Cortex of kidney (tissue), 1 donor: ENCODE measurements at places on chromosomes 11 and 22.

DNA sequence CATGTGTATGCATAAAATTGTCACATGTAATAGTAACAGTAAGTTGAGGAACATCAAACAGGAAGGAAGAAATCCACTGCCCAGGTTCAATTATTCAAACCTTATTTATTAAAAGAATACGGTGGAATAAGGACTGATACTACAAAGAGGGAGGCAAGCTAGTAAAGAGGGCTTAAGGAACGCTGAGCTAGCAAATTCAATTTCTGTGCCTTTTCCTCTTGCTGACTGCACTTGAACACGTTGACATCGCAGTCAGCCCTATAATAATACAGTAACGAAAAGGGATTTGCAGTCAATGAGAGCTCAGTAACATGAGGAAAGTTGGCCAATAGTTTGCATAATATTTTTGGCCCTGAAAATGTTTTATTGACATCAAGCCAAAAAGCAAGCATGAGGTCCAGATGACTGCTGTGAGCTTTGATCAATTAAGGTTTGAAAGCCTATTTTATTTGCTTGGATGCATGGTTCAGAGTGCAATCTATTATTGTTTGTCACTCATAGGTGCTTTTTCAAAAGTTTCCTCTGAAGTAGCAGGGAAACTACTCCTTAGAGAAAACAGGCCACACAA lies 861.8 kb downstream of the LRRC4C start:
- DNase-seq, result no peak

DNA sequence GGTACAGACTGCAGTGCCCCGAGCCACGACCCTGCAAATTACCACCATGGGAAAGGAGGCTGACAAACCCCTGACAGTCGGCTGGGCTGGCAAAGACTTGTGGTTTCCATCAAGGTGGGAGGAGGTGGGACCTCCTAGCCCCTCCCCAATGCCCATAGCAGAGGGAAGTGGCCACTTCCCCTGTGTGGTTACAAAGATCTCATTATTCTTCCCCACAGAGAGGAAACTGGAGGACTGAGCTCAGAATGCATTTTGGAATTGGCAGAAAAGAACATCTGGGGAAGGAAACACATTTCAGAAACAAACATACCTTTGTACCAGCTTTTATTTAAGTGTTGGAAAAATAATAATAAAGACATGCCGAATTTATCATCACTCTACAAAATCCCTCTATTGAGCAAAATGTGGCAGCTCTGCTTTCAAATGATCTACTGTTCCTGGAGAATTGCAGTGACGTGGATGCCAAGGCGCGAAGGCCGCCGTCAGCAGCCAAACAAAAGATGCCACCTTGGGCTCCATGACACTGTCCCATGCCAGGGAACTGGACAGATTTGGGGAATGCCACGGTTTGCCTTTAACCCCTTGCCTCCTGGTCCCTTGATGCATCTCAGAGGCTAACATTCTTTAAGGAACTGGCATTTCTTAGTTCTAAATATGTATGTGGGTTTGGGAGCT lies 169.6 kb downstream of the CRYBB2 start:
- DNase-seq, result no peak

DNA sequence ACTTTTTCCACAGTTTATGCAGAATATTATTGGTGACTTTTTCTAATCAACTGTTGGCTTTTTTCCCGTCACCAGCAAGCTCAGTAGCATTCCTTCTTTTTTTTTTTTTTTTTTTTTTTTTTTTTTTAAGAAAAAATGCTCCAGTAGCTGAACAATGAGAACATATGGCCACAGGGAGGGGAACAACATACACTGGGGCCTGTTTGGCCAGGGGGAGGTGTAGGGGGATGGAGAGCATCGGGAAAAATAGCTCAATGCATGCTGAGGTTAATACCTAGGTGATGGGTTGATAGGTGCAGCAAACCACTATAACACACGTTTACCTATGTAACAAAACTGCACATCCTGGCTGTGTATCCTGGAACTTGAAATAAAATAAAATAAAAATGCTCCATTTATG lies 82.5 kb downstream of the ARHGAP42 start:
- DNase-seq, result no peak

DNA sequence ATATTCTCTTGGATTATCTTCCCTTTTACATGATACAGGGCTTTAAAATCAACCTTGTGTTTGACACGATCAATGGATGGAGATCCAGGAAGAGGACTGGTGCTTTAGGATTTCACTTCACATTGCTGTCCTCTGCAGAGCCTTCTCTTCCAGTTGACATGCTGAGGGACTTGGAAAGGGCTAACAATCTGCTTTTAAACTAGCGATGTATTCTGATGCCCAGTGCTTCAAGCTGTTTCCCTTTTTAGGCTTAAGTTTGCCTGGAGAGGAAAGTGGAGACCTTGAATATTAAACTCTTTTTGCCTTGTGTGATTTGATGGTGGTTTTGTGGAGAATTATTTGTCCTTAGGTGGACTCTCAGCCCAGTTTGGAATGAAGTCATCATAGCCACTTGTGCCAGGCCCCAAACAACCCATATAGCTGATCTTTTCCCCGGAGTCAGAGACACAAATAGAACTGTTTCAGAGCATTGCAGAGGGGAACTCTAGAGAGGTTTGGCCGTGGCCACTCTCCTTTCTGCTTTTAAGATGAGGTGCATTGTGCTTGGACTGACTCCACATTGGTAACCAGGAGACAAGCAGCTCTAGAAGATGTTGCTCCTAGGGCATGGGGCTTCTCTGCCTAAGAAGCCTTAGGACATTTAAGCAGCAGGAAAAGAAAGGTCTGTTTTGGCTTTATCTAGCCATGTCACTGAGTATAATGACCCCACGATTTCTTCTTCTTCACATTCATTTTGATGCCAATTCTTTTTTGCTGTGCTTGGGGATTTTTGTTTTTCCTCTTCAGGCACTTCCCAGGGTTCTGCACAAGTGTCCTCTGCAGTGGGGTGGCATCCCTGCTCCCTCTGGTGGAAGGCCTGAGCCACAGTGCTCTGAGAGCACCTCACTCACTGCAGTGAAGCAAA lies 152.8 kb downstream of the NCAM1 start:
- no peak for DNase-seq

GRCh38 chr11:35800970-35801953 lies 138.7 kb downstream of the TRIM44 start:
- DNase-seq, result no peak

- DNase-seq, result no peak
Observed at GRCh38 chr11:65852508-65853245, 5.3 kb downstream of the CFL1 start.

- no peak for DNase-seq
Observed at GRCh38 chr11:85843929-85844328, 11.3 kb upstream of the CCDC83 start.

- no peak for DNase-seq
Observed at GRCh38 chr22:49302530-49302929, 525.1 kb downstream of the BRD1 start.

DNA sequence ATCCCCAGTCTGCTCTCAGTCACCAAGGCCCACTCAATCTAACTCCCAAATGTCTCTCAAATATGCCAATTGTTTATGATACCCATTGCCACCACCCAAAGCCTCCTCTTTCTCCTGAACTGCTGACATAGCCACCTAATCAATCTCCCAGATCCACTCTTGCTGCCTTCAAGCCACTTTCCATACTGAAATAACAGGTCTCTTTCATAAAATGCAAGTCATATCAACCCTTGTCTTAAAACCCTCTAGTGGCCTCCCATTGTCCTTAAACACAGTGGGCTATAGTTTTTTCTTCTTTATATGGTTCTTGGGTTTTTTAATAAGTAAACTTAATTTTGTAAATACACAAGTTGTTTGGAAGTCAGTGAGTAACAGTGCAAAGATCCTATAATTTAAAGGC lies 155.2 kb upstream of the ZC3H12C start:
- DNase-seq, result no peak

DNA sequence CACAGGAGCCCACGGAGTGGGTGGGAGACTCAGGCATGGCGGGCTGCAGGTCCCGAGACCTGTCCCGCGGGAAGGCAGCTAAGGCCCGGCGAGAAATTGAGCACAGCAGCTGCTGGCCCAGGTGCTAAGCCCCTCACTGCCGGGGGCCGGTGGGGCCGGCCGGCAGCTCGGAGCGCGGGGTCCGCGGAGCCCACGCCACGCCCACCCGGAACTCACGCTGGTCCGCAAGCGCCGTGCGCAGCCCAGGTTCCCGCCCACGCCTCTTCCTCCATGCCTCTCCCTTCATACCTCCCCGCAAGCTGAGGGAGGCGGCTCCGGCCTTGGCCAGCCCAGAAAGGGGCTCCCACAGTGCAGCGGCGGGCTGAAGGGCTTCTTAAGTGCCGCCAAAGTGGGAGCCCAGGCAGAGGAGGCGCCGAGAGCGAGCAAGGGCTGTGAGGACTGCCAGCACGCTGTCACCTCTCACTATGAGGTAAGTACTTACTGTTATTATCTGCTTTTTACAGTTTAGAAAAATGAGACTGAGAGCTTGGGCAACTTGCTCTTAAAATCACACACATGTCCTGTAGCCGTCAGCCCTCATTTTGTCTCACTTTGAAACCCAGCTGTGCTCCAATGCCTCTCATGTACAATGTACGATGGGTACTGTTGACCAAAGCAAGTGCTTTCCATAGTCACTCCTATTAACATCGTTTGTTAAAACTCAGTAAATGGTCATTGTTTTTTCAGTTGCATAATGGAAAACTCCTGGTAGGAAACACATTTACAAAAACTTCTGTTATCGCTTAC lies 12.2 kb upstream of the OR10D3 start:
- DNase-seq, result no peak

- DNase-seq, result no peak
Observed at GRCh38 chr11:58830673-58831301, 13.7 kb downstream of the GLYATL2 start.

DNA sequence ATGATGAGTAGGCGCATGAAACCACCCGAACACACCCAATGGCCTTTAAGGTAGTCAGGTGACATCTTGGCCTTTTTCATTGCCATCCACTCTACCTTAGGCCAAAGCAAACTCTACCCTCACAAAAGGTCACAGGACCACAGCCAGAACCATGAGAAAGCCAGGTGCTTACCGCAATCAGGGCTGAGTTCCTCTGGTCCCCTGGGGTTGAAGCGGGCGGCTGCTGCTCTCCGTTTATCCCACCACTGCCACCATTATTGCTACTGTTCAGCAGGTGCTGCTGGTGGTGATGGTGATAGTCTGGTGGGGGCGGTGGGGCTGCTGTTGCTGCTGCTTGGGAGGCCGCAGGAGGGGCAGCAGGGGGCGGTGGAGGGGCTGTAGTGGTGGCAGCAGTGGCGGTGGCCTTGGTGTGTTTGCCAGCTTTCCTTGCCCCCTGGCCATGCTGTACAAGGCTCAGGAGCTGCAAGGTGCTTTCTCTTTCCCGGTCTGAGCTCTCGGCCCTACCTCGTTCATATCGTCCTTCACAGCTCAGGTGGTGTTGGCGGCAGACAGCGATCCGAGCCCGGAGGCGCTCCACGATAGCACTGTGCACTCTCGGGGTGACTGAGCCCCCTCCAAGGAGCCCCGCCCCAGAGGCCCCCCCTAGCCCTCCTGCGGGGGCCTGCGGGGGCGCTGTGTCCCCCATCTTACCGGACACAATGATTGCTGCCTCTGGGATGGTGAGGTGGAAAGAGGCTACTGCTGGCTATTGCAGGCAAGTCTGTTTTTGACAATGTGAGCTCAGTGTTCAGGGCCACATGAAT lies 1.6 kb downstream of the MAML2 start:
- no peak for DNase-seq

DNA sequence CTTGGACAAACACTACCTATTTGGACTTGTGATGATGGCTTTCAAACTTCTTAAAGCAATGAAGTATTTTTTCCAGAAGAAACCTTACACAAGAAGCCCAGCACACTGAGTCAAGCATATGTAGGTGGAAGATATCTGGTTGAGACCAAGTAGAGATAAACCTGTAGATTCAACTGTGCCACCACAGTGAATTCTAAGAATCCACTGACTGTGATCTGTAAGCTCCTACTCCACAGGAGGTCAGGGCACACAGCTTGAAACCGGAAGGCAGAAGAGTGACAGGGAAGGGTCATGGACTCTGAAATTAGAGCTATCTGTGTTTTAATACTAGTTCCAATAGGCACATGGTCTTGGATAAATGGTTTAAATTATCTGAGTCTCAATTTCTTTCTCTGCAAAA lies 404.5 kb downstream of the ETS1 start:
- no peak for DNase-seq
